ENCODE measurements at places on chromosomes 7 and 10. TPM values are rescaled to one million over a fixed set of nuclear protein-coding genes. Genes with fewer than 3 reads are reported as not detected.

Gene RBM20
- total RNA-seq = 11.1 TPM

Gene CHAT
- not detected for total RNA-seq

DNA sequence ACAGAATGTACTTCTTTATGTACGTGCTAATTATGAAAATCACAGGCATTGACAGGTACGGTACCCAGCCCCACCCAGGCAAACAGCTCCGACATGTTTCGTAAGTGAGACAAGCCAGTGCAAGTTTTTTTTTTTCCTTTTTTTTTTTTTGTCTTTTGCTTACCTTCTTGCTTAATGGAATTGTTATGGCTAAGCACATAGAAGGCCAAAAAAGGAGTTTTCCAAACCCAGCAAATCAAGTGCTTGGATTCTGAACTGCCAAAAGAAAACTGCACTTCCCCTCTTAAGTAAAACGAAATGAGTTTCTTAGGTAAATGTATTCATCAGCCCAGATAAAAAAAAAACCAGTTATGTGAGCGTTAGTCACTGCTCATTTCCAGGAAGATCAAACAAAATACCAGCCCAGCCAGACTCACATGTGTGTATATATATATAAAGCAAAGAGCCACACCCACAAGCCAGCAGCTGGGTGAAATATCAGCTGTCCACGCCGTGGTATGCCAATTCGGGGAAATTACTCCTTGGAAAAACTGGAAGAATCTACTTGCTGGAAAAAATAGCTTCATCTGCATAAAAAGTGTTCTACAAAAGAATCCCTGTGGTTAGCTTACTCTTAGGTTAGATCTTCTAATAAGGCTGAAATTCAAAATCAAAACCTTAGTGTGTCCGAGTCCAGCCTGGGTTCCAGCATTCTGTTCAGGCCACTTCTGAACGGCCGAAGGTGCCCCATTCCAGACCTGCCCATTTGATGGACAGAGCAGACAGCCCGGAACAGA is 8.0 kb downstream of the KLF6 start:
- DNase-seq = peak; percentile 46

DNA sequence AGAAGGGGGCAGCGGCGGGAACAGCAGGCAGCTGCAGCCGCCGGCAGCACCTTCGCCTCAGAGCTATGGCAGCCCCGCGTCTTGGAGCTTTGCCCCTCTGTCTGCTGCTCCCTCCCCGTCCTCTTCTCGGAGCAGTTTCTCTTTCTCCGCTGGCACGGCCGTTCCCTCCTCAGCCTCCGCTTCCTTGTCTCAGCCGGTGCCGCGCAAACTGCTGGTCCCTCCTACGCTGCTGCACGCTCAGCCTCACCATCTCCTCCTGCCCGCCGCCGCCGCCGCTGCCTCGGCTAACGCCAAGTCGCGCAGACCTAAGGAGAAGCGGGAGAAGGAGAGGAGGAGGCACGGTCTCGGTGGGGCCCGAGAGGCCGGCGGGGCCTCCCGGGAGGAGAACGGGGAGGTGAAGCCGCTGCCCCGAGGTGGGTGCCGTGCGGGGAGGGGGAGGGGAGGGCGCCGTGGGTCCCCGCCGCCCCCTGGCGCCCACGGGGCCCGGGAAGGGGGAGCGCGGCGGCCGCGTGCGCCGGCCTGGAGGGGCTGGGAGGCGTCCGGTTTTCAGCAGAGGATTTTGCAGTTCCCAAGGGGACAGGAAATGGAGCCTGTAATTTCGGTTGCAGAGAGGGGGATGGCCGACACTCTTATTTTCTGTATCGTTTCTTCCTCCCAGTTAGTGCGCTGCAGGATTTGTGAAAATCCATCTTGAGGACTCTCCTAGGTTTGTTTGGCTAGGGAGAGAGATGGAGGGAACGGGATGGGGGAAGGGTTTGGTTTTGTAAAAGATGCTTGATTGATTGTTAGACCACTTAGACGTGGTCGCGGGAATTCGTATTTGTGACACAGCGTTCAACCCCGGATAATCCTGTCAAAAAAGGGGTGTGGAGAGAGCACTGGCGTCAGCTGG is 630 bp downstream of the RSBN1L start:
- DNase-seq = peak; percentile 81

Gene ADAM12
- 0.26 TPM for total RNA-seq

- DNase-seq = no peak
These were observed 126.4 kb upstream of the ZNF746 start for GRCh38 chr7:149624006-149624405.

DNA sequence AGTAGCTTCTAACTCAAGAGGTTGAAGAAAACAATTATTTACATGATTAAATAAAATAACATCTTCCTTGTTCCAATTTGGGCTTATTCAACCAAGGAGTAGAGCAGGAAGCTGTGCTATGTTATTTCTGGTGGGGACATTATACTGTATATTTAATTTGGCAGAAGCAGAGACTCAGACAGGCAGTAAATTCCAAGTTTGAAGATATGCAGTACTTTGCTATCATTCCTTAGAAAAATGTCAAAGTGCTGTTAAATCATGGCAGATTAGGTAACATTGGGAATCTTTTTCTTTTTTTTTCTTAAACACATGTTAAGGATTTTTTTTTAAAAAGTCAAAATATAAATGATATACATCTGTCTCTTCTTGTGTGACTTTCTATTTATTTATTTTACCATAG is 190.1 kb downstream of the SUGCT start:
- DNase-seq = no peak

Gene HGF
- 0.16 TPM for total RNA-seq

All from SJCRH30 (cell line).